T-cell (primary cell): ENCODE measurements at places on chromosomes 13 and 19.

DNA sequence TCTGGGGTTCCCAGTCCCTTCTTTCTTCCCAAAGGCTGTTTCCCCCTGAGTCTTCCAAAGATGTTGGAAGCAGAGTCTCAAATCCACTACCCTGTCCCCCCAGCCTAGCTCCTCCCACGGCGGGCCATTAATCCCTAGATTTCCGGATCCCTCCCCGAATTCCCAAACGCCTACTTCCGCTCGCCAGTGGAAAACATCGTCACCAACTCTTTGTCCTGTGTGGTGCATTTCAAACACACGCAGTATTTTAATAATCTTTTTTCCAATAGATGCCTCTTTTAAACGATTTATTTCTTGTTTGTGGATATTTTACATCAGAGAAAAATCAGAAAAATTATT lies 610 bp downstream of the ZNF791 start:
- peak overlapping the region; percentile 95 for H3K27ac ChIP-seq
- H3K4me3 ChIP-seq, result peak overlapping the region; percentile 98
- H3K4me1 ChIP-seq, result peaks cover 23% of the 10 kb centered on the region
- H3K27me3 ChIP-seq, result no peaks in the 10 kb centered on the region

DNA sequence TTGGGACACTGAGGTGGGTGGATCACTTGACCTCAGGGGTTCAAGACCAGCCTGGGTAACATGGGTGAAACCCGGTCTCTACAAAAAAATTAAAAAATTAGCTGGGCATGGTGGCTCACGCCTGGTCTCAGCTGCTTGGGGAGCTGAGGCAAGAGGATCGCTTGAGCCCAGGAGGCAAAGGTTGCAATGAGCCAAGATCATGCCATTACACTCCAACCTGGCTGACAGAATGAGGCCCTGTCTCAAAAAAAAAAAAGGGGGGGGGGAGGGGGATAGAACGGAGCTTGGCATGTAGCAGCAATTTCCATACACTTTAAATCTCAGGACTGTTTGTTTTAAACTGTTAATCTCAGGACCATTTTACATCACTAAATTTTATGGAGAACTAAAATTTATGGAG lies 2.2 kb downstream of the ACP7 start:
- peaks cover 32% of the 10 kb centered on the region for H3K27me3 ChIP-seq
- no peak overlapping the region for H3K27ac ChIP-seq
- H3K4me3 ChIP-seq, result no peak overlapping the region
- no peak for DNase-seq
- peaks cover 17% of the 10 kb centered on the region for H3K4me1 ChIP-seq

DNA sequence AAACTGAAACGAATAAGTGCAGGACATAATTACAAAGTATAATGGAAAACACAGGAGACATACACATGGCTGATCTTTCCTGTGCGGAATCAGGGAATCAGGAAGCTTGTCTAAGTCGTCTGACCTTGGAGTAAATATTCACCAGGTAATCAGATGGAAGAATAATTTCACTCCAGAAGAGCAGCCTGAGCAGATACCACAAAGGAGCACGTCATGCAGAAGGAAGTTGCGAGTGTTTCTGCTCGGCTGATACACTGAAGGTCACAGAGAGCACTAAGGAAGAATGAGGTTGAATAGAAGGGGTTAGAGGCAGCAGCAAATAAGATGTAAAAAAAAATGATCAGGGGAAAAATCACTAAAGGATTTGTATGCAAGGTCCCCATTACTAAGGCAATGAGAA lies 122.3 kb upstream of the GPC6 start:
- H3K36me3 ChIP-seq, result no peaks in the 10 kb centered on the region
- no peak overlapping the region for H3K4me3 ChIP-seq
- no peaks in the 10 kb centered on the region for H3K4me1 ChIP-seq
- no peaks in the 10 kb centered on the region for H3K27me3 ChIP-seq

DNA sequence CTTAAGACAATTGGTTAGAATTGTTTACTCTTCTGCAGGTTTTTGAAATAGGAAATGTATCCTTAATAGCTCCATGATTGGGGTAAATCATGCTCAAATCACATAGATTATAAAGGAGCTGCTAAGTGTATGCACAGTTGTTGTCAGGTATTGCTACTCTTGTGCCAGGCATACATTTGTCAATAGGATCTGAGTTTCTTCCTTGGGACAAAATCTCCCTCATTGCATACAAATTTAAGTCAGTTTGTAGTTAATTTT lies 109.3 kb upstream of the MLNR start:
- no peaks in the 10 kb centered on the region for H3K27me3 ChIP-seq

- no peaks in the 10 kb centered on the region for H3K27me3 ChIP-seq
- H3K27ac ChIP-seq, result no peak overlapping the region
- no peak for DNase-seq
- no peaks in the 10 kb centered on the region for H3K4me1 ChIP-seq
- H3K36me3 ChIP-seq, result no peaks in the 10 kb centered on the region
- H3K4me3 ChIP-seq, result no peak overlapping the region
Measured at GRCh38 chr13:32910530-32910929, 105.7 kb upstream of the KL start.

GRCh38 chr19:30742406-30742938 lies 370.3 kb downstream of the ZNF536 start:
- H3K4me1 ChIP-seq, result no peaks in the 10 kb centered on the region
- no peak overlapping the region for H3K4me3 ChIP-seq
- DNase-seq, result no peak
- no peak overlapping the region for H3K27ac ChIP-seq
- H3K27me3 ChIP-seq, result peaks cover 16% of the 10 kb centered on the region

DNA sequence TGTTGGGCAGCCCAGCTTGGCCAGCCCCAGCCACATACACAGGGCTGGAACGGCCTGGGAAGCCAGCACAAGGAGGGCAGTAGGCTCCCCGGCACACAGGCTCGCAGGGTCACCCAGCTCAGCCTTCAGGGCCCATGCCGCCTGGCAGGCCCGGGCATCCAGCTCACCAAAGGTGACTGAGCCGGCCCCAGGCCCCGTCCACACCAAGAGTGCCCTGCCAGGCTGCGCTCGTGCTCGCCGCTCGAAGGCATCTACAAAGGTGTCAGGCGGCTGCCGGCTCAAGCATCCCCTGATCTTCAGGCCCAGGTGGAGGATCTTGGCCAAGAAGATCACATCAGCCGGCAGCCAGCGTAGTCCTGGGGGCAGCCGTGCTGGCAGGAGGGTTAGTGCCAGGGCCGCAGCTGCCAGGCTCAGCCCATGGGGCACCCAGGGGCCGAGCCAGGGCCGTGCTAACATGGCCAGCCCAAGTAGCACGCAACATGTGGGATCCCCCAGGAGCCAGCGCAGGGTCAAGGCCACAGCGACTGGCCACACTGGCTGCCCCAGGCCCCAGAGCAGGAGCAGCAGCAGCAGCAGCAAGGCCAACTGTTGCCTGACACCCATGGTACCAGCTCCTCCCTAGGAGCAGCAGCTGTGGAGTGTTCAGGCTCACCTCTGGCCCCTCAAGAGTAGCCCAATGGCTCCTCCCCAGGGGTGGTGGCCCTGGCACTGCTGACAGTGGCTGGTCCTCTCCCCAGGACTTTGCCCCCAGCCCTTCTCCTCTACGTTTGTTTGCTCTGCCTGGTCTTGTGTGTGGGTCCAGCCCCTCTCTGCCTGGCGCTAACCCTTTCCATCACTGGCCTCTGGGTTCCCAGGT lies at the start of gene SLC27A5:
Gene SLC27A5 (minus strand): TSS at position 640 of the 856 bp plus-strand sequence. CDS start 37 bp downstream, at position 603.
- H3K27me3 ChIP-seq, result no peaks in the 10 kb centered on the region
- no peak for DNase-seq
- H3K36me3 ChIP-seq, result no peaks in the 10 kb centered on the region
- no peak within 1 kb of the TSS for H3K4me3 ChIP-seq

DNA sequence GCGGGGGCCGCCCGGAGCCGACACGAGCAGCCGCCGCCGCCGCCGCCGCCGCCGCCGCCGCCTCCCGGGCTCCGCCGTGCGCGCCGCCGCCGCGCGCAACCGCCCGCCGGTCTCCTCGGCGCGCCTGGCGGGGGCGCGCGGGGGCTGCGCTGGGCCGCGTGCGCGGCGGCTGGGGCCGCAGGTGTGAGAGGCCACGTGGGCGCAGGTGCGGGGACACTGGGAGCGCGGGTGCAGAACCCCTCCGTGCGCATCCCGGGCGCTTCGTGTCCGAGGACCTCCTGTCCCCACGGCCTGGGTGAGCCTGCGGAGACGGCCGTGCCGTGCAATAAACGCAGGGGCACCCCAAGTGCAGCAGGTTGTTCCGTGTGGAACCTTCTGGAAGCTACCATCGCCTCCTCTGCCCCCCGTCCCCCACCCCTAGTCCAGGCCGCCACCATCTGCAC lies at the start of gene LINGO3:
Gene LINGO3 (minus strand): TSS at position 41 of the 443 bp plus-strand sequence. CDS start 16,378 bp downstream, outside the sequence.
- peaks cover 91% of the 10 kb centered on the region for H3K27me3 ChIP-seq
- no peak for DNase-seq
- H3K4me1 ChIP-seq, result no peaks in the 10 kb centered on the region
- no peak within 1 kb of the TSS for H3K4me3 ChIP-seq

DNA sequence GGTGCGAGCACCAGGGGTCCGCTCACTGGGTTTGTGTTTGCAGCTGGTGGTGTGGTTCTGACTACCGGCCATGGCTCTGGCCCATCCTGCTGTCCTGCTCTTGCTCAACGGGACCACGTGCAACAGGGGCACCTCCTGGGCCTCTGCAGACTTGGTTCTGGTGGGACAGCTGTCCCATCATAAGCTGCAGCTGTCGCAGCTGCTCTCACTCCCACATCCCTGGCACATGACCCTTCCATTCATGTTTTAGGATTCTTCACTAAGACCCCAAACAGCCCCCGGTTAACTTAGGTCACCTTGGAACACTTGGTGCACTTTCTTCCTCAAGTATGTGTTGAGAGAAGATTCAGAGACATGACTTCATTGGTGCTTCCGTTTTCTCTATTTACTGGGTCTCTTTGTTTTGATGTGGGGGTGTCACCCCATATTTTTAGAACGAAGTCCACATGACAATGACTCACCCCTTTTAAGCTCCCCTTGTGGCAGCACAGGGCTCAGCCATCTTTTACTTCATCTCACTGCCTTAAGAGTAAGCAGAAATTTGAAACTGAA lies 68.4 kb upstream of the ARHGEF7 start:
- no peak for DNase-seq
- H3K36me3 ChIP-seq, result no peaks in the 10 kb centered on the region
- H3K4me1 ChIP-seq, result no peaks in the 10 kb centered on the region
- no peak overlapping the region for H3K27ac ChIP-seq

DNA sequence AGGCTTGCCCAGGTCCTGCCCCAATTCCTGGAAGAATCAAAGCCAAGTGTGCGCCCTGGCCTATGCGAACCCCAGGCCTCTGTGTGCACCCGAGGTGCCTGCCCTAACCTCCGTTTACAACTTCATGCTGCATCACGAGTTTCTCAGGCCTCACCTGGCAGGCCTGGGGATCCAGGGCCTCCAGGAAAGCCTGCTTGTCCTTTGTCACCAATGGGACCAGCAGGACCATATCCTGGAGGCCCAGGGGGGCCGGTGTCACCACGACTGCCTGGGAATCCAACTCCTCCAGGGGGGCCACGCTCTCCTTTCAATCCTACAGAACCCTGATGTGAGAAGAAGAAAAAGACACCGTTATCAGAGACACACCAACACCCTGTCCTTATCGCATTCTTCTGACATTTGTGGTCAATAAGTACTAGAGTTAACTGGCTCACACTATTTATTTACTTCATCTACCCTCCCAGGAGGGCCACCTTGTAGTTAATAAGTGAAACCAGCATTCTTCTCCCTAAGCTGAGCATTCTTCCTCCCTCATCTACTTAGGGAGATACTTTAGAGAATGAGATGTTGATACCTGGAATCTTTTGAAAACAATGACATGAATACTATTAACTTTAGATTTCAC lies 120.6 kb downstream of the COL4A1 start:
- DNase-seq, result no peak
- H3K27ac ChIP-seq, result no peak overlapping the region
- H3K36me3 ChIP-seq, result no peaks in the 10 kb centered on the region
- H3K4me1 ChIP-seq, result no peaks in the 10 kb centered on the region
- peaks cover 4% of the 10 kb centered on the region for H3K27me3 ChIP-seq
- H3K4me3 ChIP-seq, result no peak overlapping the region

- H3K27me3 ChIP-seq, result no peaks in the 10 kb centered on the region
- H3K36me3 ChIP-seq, result no peaks in the 10 kb centered on the region
- H3K27ac ChIP-seq, result no peak overlapping the region
- DNase-seq, result no peak
Measured at GRCh38 chr13:59280297-59280696, 883.4 kb downstream of the DIAPH3 start.

DNA sequence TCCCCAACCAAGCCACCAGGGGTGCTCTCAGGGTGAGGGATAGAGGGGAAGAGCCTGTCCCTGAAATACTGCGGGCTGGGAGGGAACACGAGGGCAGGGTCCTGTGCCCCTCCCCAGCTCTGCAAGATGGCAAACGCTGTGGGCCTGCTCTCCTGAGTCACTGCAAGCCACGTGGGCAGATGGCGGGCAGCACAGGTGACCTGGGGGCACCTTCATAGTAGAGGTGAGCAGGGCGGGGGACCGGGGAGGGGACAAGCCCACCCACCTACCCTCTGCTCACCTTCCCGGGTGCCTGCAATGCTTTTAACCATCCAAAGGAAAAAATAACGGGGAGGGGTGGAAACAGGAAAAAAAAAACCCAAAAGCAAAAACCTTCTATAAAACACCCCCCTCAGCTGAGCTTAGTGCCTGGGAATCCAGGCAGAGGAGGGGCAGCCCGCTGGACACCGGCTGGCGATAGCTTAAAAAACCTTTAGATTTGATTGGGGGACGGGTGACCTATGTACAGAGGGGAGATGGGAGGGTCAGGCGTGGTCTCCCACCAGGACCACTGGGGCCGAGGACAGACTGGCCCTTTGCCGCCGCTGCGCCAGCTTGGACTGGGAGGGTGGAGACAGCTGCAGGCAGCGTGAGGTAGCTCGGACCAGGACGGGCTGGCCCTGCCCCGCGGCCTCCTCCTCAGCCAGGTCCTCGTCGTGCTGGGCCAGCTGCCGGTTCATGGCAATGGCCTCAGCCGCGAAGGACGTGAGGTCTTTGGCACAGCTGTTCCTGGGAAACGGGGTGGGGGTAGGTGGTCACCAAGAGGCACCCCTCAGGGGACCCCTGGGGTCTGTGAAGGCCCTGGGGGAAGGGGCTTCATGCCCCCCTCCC lies 11.7 kb downstream of the MKNK2 start:
- H3K27ac ChIP-seq, result no peak overlapping the region
- no peaks in the 10 kb centered on the region for H3K27me3 ChIP-seq
- DNase-seq, result no peak
- H3K4me1 ChIP-seq, result peaks cover 52% of the 10 kb centered on the region
- peaks cover 12% of the 10 kb centered on the region for H3K36me3 ChIP-seq

GRCh38 chr19:4337906-4338440 lies 654 bp downstream of the STAP2 start:
- H3K4me1 ChIP-seq, result peaks cover 3% of the 10 kb centered on the region
- H3K4me3 ChIP-seq, result peak overlapping the region; percentile 44
- peak overlapping the region; percentile 11 for H3K27ac ChIP-seq
- no peaks in the 10 kb centered on the region for H3K36me3 ChIP-seq
- no peak for DNase-seq
- H3K27me3 ChIP-seq, result no peaks in the 10 kb centered on the region

DNA sequence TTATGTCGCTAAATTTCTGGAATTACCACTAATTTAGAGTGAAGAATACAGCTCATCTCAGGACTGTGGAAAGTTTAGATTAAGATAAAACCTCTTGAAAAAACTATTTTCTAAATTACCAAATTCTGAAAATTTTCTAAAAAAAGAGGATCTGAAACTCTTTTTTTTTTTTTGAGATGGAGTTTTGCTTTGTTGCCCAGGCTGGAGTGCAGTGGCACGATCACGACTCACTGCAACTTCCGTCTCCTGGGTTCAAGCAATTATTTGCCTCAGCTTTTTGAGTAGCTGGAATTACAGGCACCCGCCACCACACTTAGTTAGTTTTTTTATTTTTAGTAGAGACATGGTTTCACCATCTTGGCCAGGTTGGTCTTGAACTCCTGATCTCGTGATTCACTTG lies 16.6 kb upstream of the ZNF253 start:
- H3K27me3 ChIP-seq, result no peaks in the 10 kb centered on the region
- no peak for DNase-seq
